ENCODE measurements at places on chromosomes 13 and 19.
A peak's percentile ranks its signal among the peaks of the same experiment; 100 is the strongest.

GRCh38 chr19:7866399-7867091 lies 7.6 kb downstream of the PRR36 start:
- no peak for DNase-seq

- DNase-seq, result no peak
These were observed 1352.5 kb downstream of the UQCRFS1 start for GRCh38 chr19:27860309-27860934.

- peak; percentile 77 for DNase-seq
These were observed 3.6 kb upstream of the CEACAM3 start for GRCh38 chr19:41792513-41793413.

DNA sequence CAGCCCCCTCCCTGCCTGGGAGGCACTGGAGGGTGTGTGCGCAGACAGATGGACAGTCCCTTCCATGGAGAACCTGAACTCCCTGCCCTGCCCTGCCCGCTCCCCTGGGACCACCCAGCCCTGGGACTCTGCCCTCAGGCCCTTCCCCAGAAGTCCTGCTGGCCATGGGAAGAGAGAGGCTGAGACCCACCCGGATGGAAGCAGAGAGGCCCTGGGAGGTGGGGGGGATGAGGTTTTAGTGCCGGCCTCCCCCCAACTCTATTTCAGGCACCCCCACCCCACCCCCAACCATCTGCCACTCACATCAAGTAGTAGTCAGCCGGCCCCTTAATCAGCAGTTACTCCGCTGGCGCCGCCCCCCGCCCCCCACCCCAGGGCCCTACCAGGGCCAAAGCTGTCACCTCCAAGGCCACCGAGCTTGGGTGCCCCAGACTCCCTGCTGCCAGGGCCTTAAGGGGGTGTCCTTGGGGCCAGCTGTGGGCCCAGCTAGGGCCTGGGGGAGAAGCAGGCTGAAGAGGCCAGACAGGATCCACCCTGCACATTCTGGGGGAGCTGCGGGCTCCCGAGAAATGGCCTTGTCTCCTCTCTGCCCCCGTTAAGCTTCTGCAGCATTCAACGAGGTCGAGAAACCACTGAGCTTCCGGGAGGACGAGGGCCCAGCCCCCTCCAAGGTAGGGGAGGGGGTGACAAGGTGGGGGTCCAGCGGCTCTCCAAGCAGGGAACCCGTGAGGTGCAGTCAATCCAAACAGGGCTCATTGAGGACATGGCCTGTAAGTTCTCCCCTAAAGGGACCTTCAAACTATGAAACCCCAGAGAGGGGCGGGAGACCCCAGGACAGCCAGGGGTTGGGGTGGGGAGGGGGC lies 17.4 kb downstream of the NMRK2 start:
- DNase-seq, result no peak

- DNase-seq, result no peak
These were observed 31.3 kb upstream of the STARD13 start for GRCh38 chr13:33316890-33317289.

GRCh38 chr13:103255587-103256301 lies 189.5 kb upstream of the SLC10A2 start:
- DNase-seq, result no peak

- no peak for DNase-seq
These were observed 6.6 kb downstream of the SLITRK5 start for GRCh38 chr13:87677496-87678371.

DNA sequence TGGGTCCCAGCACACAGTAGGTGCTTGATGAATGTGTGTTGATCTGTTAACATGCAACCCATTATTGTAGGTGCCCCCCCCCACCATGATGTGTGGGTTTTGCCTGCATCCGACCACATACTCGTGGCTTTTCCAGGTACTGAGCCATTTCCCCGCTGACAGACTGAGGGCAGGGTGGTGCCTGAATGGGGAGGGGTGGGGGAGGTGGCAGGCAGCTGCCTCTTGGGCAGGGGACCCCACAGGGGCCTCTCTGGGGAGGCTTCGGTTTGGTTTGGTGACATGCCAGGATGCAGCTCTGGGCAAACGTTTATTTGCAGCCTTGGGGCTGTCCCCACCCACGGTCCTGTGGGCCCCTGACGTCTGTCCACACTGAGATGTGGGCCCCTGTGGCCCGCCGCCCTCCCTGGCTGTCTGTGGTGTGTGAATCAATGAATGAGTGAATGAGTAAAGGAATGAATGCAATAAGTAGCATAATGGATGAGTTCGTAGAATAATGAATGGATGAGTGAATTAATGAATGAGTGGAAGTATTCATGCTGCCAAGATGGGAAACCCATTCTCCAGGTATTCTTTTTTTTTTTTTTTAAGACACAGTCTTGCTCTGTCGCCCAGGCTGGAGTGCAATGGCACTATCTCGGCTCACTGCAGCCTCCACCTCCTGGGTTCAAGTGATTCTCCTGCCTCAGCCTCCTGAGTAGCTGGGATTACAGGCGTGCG lies 9.0 kb upstream of the JUND start:
- DNase-seq, result peak; percentile 47

- DNase-seq, result peak; percentile 81
These were observed 47.1 kb downstream of the TGDS start for GRCh38 chr13:94548821-94549231.

GRCh38 chr13:94764576-94765321 lies 52.4 kb upstream of the SOX21 start:
- no peak for DNase-seq

DNA sequence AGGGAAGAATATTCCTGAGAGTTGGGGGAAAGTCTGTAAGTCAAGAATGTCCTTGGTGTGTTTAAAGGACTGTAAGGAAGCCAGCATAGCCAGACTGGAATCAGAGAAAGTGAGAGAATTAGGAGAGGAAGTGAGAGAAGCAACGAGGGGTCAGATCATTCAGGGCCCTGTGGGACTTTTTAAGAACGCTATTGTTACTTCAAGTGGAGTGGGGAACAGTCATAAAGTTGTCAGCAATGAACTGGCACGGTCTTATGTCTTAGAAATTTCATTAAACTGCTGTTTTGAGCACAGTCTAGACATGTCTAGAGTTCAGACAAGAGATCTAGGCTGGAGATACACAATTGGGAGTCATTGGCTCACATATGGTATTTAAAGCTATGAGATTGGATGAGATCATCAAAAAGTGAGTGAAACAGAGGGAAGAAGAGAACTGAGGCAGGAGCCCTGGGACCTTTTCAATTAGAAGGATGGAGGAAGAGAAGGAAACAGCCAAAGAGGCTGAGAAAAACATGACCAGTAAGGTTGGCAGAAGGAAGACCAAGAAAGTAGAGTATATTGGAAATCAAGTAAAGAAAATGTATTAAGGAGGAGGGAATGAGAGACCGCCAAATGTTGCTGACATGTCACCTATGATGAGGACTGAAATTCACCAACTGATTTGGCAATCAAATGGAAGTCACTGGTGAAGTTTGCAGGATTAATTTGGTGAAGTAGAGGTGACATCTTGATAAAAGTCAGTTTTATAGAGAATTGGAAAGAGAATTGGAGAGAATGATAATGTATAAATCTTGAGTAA lies 263.5 kb downstream of the GPC5 start:
- no peak for DNase-seq

- no peak for DNase-seq
These were observed 17.1 kb downstream of the GAS6 start for GRCh38 chr13:113846636-113847318.

GRCh38 chr13:25771641-25772478 lies 280.0 kb downstream of the SHISA2 start:
- no peak for DNase-seq
